Adrenal gland (tissue), 19 donors: ENCODE measurements at places on chromosomes 13 and 19. TPM values are rescaled to one million over a fixed set of nuclear protein-coding genes. Genes with fewer than 3 reads are reported as not detected.

MRPS31 gene
- 27.1 TPM for total RNA-seq

RASL11A gene
- 22.8 TPM for total RNA-seq

TMC4 gene
- total RNA-seq, result 4.0 TPM

ZNF835 gene
- 3.6 TPM for total RNA-seq

OR7C2 gene
- total RNA-seq, result not detected
